Subcutaneous adipose tissue (tissue), 4 donors: ENCODE measurements at places on chromosomes 5 and 9. TPM values are rescaled to one million over a fixed set of nuclear protein-coding genes. Genes with fewer than 3 reads are reported as not detected.

Gene C5orf58
- total RNA-seq, result 1.5 TPM

Gene CLTB
- total RNA-seq, result 80.4 TPM

Gene FAM221B
- not detected for total RNA-seq

Gene ZNF169
- 4.4 TPM for total RNA-seq

Gene WHRN
- 2.4 TPM for total RNA-seq

Gene TRIM36
- not detected for total RNA-seq

Gene PPWD1
- 46.3 TPM for total RNA-seq

Gene PFN3
- total RNA-seq, result not detected

Gene PCDHGA3
- 1.8 TPM for total RNA-seq

Gene FLT4
- 3.1 TPM for total RNA-seq

Gene SCGB3A2
- not detected for total RNA-seq

Gene TTC23L
- not detected for total RNA-seq

Gene LCN2
- not detected for total RNA-seq

Gene PCDHB12
- 2.6 TPM for total RNA-seq

Gene NR2F1
- 2.0 TPM for total RNA-seq

Gene TXNDC8
- not detected for total RNA-seq

Gene MARCOL
- not detected for total RNA-seq

Gene TNC
- total RNA-seq, result 6.4 TPM

Gene C5orf52
- not detected for total RNA-seq

Gene PDGFRB
- 187 TPM for total RNA-seq

Gene SLC25A2
- 0.85 TPM for total RNA-seq

Gene FYB1
- total RNA-seq, result 7.5 TPM

Gene FCN2
- total RNA-seq, result 1.5 TPM

Gene NSG2
- total RNA-seq, result not detected

Gene HABP4
- 22.8 TPM for total RNA-seq

Gene WDR38
- not detected for total RNA-seq

Gene SNCB
- total RNA-seq, result not detected

Gene BARHL1
- not detected for total RNA-seq

Gene ZNF300
- 2.4 TPM for total RNA-seq

Gene ANKRD55
- total RNA-seq, result not detected

Gene N4BP3
- total RNA-seq, result 3.0 TPM

Gene SMC2
- 8.9 TPM for total RNA-seq

Gene ADAMTS13
- total RNA-seq, result not detected

Gene ANKHD1
- total RNA-seq, result 129 TPM

Gene WNT8A
- not detected for total RNA-seq

Gene SLC34A1
- not detected for total RNA-seq

Gene FAXDC2
- 134 TPM for total RNA-seq

Gene IDNK
- total RNA-seq, result 9.7 TPM

Gene HRH2
- 6.5 TPM for total RNA-seq

Gene ABLIM3
- 320 TPM for total RNA-seq
